ENCODE measurements at places on chromosomes 5 and 9.

DNA sequence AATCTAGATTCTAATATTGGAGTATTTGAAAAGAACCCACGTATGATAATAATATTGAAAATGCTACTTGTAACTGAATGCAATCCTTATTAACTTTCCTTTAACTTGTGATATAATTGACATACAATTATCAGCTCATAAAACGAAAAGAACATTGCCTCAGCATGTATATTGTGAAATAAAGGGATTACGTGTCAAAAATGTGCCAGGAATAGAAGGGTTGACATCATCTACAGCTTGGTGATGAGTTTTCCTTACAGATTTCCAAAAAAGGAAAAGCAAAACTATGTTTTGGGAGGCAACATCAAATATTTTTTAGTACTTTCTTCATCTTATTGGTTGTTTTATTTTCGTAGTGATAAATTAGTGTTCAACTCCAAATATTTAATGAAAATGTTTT is 266.0 kb upstream of the PTGER4 start:
- no peak for DNase-seq

DNA sequence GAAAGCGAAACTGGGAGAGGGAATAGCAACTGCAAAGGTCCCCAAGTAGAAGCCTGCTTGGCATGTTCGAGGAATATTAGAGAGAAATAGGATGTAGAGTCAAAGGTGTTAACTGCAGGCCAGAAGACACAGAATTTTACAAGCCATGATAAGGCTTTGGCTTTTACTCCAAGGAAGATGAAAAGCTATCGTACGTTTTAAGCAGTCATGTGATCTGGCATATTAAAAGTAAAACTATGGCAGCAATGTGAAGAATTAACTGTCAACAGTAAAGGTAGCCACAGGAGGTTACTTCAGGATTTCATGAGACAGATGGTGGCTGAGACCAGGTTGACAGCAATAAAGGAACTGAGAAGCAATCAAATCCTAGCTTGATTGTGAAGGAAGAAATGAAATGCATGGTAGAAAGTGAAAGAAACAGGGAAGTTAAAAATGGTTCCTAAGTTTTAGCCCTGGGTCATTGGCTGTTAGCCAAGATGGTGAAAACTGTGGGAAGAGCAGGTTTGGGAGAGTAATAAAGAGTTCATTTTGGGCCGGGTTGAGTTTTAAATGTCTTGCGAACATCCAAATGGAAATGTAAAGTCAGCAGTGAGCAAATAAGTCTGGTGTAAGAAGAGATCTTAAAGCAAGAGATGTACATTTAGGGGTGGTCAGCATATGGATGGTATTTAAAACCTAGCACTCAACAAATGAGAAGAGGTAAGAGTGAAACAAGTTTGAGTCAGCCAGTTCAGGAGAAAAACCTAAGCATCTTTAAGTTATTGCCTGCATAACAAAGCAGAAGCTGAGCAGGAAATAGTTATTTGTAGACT is 20.3 kb upstream of the TTC33 start:
- no peak for DNase-seq

DNA sequence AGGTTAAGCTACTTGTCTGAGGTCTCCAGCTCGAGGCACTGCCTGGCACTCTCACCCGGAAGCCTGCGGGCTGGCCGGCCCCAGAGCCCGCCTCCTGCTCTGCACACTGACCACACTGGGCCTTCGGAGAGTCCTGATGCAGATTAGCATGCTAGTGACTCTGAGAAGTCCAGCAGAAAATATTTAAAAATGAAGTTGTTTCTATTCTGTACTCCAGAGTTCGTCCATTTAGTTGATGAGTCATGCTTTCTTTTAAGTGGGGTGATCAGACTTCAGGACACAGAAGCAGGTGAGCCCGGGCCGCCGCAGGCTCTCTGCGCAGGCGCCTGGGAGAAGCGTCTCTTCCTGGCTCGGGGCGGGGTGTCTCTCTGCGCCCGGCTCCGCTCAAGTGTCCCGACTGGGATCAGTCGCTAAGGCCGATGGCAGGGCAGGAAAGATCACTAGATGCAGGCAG is 32.5 kb downstream of the FAM240B start:
- DNase-seq: no peak

DNA sequence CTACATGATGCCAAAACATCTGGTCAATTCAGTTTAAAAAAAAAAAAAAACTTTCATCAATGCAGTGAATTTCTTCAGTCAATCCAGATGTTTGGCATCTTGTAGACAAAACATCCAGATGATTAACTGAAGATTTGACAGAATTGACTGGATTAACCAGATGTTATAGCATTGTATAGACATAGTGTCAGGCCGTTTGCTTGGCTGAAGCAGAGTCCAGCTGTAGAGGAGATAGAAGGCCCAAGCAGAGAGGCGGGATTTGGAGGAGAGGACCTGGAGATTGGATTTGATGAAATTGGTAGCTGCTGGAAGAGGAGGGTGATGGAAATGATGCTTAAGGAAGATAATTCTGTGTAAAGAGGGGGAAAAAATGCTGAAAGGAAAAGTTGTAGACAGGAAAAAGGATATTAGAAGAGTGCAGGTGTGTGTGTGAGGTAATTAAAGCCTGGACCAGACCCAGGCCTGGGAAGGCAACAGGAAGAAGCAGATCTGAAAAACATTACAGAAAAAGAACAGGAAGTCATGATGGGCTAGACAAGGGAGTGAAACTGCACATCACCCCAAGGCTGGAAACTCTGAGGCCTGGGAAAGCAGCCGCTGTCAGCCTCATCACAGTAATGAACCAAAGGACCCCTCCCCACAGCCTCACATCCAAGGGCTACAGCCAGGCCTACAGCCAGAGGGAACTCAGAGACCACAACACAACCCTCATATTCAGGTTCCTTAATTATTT is 258.3 kb downstream of the CWC27 start:
- DNase-seq: no peak
